Activated naive CD4-positive, alpha-beta T cell treated with anti-CD3 and anti-CD28 coated beads, Interleukin-2, amount 50 U/mL, for 16 hours (primary cell): ENCODE measurements at places on chromosomes 2 and 18.

DNA sequence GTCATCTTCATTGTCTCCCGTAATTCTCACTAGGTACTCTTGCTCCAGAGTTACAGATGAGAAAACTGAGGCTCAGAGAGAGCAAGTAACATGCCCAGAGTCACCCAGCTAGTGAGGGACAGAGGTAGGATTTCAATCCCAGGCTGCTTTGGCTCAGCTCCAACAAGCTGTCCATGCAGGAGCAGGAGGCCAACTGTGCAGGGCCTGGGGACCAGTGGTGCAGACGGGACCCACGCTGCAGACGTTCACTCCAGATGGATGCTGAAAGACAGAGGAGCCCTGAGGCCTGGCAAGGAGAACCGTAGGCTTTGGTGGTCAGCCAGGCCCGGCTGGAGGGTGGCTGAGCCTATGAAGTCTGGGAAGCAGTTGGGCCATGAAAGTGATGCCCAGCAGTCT is 102.6 kb downstream of the MCFD2 start:
- DNase-seq, result no peak

GRCh38 chr18:79548077-79548450 is 131.5 kb upstream of the CTDP1 start:
- no peak for DNase-seq

- DNase-seq, result no peak
Measured at GRCh38 chr2:146323564-146323963, 1521.3 kb upstream of the ACVR2A start.

DNA sequence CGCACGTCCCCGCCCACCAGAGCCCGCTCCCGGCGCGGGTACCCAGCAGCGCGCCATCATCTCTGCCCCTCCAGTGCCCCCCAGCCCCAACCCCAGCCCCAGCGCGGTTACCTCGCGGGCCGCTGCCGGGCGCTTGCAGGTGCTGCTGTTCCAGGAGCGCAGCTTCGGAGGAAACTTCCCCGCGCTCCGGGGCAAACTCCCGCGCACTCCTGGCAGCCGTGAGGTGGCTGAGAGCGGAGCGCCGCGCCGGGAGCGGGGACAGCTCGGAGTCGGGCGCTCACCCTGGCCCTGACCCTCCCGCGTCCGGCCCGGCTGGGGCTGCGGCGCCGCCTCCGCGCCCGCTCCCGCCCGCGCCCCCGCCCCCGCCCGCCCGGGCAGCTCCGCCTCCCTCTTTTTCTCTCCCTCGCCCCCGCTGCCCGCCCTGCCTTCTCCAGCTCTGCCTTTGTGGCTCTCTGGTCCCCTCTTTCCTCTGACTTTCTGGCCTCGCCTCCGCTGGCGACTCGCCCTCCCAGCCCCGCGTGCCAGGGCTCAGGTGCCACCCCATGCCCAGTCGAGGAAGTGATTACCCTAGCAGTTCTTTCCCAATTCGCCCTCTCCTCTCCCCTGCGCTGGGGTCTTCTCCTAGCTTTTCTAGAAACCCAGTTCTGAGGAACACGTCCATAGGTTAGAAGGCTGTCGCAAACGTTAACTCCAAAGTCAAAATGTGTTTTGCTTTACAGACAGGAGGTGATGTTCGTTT is at the start of gene CHST9:
Gene CHST9 (minus strand): TSS at position 284 of the 739 bp plus-strand sequence. CDS start 42,499 bp downstream, outside the sequence.
- DNase-seq, result no peak

DNA sequence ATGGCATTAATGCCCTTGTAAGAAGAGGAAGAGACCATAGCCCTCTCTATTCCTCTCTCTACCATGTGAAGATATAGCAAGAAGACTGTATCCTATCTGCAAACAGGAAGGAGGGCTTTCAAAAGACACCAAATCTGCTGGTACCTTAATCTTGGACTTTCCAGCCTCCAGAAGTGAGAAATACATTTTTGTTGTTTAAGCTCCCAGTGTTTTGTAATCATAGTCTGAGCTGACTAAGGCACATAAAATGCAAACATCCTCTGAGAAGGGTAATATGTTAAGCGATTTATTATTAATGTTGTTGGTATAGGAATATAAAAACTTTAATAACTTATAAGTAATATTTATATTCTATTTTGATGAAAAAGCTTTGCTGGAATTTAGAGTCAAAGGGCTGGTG is 559.8 kb downstream of the SUCLG1 start:
- DNase-seq, result no peak

DNA sequence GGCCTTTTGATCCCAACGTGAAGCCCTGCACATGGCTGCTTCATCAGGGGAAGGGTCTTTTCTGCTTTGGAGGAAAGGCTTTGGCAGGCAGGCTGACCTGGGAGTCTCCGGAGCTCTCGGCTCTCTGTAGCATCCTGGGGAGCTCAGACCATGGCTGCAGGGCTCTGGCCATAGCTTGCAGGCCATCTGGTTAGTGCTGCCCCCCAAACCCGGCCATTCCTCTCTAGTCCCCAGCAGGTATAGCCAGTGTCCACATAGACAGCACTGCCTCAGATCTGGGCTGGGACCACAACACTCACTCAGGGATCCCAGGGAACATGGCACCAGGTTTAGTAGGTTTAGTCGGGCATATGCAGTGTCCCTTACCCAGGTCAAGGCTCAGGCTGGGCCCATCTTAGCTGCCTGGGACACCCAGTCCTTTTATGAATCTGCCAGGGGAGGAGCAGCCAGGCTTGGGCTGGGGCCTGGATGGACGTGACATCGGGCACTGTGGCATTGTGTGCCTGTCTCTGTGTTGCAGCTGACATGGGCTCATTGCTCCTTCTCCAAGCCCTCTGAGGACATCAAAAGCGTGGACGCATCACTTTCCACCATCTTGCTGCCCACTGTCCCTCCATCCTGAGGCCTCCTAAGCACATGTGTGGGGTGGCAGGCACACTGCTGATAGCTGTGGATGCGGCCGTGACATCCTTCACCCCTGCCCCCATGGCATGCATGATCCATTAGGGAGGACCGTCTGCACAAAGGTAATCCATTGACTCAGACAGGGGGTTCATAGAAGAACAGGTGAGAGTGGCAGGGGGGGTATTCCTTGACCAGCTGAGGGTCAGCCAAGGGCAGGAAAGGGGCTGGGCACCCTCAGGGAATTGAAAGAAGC is 19.2 kb upstream of the GPR35 start:
- DNase-seq, result peak; percentile 5

GRCh38 chr18:59022167-59022945 is 117.3 kb upstream of the SEC11C start:
- no peak for DNase-seq

DNA sequence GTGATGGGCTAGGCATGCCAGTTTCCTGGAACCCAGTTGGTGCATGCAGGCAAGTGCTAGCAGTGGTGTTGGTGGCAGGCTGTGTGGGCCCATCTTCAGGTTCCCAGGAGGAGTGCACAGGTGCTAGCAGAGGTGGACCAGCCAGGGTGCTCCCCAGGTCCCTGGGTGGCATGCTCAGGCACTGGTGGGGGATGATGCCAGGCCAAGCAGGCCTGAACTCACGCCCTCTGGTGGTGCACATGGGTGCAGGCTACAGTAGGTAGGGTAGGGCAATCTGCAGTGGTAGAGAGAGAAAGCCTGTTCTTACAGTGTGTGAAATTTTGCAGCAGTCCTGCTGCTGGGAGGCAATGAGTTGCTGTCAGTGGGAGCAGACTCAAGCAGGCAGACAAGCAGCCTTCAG is 1651.8 kb downstream of the DPP10 start:
- no peak for DNase-seq

DNA sequence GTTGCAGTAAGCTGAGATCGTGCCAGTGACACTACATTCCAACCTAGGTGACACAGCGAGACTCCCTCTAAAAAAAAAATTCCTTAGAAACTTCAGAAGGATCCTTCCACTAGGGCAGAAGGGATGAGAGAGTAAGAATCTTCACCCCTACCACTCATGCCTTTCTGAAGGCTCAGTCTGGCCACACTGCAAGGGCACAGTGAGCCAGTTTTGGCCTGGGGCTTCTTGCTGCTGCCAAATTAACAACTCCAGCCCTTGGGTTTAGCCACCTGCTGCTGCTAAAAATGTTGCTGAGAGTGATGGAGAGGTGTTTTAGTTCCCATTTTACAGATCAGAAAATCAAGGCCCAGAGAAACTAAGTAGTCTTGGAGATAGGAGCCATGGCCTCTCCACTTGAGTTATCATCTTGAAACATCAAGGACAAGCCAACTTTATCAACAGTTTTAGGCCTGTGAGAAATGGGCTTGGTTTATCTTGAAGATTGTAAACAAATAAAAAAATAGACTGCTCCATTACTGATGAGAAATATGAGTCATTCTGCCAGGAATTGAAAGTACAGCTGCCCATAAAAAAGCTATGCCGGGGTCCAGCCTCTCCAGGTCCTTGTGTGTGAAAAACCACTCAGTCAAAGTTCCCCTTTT is 31.9 kb upstream of the CASP8 start:
- DNase-seq, result no peak

- DNase-seq, result no peak
Measured at GRCh38 chr18:35191698-35192025, 49.2 kb upstream of the ZNF397 start.

- no peak for DNase-seq
Measured at GRCh38 chr2:188295067-188295685, 3.5 kb downstream of the GULP1 start.

GRCh38 chr2:88179228-88179679 is 9.1 kb downstream of the THNSL2 start:
- no peak for DNase-seq

DNA sequence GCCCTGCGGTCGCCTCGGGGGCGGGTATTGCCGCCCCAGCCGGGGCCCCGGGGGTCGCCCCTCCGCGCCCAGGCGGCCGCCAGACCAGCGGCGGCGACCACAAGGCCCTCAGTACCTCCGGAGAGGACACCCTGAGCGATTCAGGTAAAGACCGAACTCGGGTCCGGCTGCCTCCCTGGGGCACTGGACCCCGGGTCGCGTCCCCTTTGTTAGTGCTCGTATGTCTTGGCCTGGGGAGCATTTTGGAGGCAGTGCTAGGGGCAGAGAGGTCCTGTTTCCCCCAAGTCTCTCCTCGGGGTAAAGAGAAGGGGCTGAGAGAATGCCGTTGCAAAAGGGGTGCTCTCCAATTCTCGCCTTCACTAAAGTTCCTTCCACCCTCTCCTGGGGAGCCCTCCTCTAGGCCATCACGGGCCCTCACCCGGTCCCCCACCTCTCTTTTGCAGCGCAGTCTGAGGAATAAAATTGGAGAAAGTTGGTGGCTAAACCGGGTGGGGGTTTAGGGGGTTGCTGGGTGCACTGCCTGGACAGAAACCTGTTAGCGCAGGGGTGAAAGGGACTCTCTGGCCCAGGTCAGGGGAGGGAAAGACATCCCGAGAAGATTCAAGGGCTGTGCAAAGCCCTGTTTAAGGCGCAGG is 2.5 kb downstream of the MYCN start:
- no peak for DNase-seq

GRCh38 chr2:79876430-79876829 is 363.6 kb downstream of the CTNNA2 start:
- DNase-seq, result no peak

DNA sequence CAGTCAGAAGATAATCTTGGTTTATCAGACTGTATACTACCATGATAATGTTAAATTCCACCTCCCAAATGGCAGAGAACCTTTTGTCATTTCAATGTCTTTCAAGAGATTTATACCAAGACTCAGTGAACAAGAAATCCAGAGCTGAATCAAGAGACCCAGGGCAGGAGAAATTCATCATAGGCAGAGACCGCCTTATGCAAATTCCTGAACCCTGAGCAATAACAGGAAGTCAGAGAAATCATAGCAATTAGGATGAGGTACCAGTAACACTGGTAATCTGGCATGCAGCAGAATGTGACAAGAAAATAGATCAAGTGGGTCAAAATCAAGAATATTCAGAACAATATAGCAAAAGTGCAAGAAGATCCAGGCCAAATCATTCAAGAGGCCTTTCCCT is 412.4 kb upstream of the LRATD1 start:
- DNase-seq, result no peak

DNA sequence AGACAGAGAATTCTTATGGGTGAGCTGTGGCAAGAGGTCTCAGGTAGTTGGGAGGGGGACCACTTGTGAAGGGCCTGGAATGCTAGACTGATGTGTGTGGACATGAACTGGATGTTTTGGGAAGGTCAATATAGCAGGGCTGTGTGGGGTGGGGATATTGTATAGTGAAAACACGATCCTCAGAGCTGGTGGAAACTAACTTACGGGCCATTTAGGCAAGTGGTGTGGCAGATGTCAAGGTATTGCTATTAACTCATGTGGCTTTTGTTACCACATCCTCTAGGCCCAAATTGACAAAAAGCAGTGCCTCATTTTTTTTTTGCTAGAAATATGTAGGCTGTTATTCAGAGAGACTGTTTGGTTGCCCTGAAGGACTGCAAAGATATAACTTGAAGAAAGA is 8.0 kb upstream of the GALNT1 start:
- no peak for DNase-seq

DNA sequence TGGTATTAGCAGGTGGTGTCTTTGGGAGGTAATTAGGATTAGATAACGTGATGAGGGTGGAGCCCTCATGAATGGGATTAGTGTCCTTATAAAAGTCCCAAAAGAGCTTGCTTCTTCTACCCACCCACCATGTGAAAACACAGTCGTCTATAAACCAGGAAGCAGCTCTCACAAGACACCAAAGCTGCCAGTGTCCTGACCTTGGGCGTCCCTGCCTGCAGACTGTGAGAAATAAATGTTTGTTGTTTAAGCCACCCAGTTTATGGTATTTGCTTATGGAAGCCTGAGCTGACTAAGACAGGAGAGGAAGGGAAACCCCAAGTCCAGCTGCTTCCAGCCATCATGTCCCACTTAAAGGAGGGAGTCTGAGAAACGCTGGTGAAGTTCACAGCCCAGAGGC is 13.6 kb downstream of the ADI1 start:
- no peak for DNase-seq

DNA sequence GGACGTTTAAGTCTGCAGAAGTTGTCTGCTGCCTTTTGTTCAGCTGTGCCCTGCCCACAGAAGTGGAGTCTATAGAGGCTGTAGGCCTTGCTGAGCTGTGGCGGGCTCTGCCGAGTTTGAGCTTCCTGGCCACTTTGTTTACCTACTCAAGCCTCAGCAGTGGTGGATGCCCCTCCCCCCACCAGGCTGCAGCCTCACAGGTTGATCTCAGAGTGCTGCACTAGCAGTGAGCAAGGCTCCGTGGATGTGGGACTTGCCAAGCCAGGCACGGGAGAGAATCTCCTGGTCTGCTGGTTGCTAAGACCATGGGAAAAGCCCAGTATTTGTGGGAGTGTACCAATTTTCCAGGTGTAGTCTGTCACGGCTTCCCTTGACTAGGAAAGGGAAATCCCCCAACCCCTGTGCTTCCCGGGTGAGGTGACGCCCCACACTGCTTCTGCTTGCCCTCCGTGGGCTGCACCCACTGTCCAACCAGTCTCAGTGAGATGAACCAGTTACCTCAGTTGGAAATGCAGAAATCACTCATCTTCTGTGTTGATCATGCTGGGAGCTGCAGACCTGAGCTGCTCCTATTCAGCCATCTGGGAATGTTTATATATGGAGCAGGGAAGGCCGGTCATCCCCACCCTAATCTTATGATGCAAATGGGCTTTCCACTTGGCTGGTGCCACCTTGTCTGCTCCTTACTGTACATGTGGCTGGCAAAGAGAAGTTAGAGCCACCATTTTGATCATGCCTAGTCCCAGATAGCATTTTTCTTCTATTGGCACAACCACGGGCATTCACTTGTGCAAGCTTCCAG is 156.9 kb upstream of the ITGA6 start:
- no peak for DNase-seq
